NCI-H446 treated with DMSO at 0.1 percent for 48 hours (cell line): ENCODE measurements at places on chromosomes 7 and 10.
A peak's percentile ranks its signal among the peaks of the same experiment; 100 is the strongest.

DNA sequence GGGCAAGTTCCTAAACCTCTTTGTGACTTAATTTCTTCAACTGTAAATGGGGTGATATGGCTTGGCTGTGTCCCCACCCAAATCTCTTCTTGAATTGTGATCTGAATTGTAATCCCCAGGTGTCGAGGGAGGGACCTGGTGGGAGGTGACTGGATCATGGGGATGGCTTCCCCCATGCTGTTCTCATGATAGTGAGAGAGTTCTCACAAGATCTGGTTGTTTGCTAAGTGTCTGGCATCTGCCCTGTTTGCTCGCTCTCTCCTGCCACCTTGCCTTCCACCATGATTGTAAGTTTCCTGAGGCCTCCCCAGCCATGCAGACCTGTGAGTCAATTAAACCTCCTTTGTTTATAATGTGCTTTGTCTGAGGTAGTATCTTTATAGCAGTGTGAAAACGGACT is 177.0 kb downstream of the MYOF start:
- DNase-seq, result no peak

- DNase-seq, result no peak
Observed at GRCh38 chr7:135277161-135277560, 43.5 kb downstream of the STRA8 start.

- no peak for DNase-seq
Observed at GRCh38 chr10:116781370-116781884, 39.1 kb upstream of the HSPA12A start.

DNA sequence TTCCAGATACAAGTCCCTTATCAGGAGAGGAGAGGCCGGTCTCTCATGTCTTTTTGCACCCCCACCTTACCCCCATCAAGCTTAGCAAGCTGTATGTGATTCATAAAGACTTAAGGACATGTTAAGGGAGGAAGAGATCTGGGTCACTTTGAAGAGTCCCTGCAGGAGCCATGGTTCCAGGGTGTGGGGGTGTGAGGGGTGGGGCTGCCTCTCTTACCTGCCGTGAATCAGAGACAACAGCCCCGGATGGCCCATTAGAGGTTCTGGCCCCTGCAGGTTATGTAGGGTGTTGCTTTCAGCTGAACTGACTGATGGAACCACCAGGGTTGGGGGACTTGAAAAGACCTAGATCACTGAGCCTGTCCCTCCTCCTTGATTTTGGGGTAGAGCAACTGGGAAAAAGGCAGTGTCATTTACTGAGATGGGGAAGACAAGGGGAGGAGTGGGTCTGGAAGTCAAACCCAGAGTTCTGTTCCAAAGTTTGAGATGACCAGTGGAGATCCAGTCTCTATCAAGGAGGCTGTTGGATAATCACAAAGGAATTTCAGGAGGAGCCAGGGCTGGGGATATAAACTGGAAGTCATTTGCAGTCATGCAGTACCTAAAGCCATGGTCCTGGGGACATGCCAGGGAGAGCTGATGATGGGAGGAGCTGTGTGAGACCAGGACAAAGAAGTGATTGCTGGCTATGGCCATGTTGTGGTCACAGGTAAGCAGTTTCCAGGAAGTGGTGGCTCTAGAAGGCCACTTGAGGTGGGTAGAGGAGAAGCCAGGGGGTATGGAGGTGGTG is 23.1 kb downstream of the ADAMTS14 start:
- DNase-seq, result no peak

- peak; percentile 56 for DNase-seq
Observed at GRCh38 chr10:64115908-64116643, 594.9 kb downstream of the REEP3 start.

GRCh38 chr10:61357687-61358086 is 95.5 kb downstream of the TMEM26 start:
- no peak for DNase-seq

DNA sequence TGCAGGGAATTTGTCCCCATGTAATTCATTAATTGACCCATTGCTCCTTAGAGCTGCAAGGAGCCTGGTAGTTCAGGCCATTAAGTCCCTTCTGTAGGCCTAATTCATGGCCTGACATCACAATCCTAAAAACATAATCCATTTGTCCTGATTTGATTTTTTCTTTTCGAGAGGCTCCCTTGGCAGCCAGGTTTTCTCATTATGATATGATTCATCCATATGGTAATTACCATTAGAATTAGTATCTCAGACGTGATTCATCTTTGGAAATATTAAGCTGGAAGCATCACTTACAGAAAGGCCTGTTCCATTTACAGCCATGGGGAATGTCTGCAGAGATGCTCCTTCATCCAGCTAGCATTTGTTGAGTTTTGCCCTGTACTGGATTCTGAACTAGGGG is 128.5 kb downstream of the PLCE1 start:
- DNase-seq, result no peak

DNA sequence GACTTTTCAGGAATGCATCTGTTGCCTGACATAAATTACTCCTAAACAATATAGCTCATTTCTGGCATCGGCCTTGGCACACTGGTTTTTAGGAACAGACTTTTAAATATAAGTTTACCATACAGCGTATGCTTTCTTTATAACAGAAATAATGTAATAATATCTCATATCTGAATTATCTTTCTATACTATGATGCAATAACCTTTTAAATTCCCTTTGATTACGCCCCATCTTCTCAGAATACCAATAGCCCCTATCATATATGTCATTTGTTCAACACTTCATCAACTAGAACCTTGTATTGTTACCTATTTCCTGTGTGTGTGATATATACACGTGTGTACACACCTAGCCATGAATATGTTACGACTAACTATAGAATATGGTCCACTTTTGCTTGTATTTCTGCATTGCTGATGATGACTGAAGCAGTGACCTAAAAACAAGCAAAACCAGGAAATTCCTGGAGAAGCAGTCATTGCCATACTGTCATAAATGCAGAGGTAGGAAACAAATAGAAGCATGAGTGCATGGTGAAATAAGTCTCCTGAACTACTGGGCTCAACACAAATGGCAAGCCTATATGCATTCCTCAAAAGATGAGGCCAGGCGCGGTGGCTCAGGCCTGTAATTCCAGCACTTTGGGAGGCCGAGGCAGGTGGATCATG is 618.4 kb upstream of the NRP1 start:
- DNase-seq, result no peak

GRCh38 chr10:21055339-21056135 is 158.4 kb upstream of the NEBL start:
- no peak for DNase-seq
